ENCODE measurements at places on chromosomes 4 and X.
A peak's percentile ranks its signal among the peaks of the same experiment; 100 is the strongest.

DNA sequence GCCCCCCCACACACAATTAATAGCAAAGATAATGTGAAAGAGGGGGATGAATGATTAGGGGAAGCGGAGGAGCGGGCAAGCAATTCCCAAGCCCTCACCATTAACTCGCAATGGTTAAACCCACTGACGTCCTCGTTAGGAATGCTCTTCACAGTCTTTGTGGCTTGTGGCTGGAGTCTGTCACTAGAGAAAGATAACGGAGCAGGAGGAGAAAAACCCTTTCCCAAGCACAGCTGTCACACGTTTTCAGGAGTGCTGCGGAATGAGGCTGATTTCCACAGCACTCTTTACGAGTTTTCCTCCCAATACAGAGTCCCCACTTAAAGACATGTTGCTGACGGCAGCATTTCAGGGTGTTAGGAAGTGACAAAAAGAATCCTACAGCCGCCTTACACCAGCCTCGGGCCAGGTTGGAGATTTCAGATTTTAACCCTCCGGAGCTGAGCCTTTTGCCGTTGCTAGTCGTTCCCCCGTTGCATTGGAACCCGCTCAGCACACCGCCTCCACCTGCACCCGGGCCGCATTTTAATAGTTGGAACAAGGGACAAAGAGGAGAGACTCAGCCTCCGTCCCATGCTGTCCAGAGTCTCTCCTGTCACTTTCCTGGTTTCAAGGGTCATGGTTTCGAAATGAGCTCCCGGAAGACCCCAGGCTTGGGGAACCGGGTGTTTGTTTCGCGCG, 92.2 kb downstream of the GEMIN8 start:
- no peak for DNase-seq

GRCh38 chrX:32867781-32868523, 343.4 kb downstream of the DMD start:
- no peak for DNase-seq

- peak; percentile 35 for DNase-seq
Observed at GRCh38 chrX:121308276-121308805, 260.9 kb downstream of the GLUD2 start.

GRCh38 chr4:110198435-110199416, at the start of gene ELOVL6:
Gene ELOVL6 (minus strand): TSS chr4:110198615. CDS start chr4:110198335, 280 bp downstream.
- peak; percentile 91 for DNase-seq

DNA sequence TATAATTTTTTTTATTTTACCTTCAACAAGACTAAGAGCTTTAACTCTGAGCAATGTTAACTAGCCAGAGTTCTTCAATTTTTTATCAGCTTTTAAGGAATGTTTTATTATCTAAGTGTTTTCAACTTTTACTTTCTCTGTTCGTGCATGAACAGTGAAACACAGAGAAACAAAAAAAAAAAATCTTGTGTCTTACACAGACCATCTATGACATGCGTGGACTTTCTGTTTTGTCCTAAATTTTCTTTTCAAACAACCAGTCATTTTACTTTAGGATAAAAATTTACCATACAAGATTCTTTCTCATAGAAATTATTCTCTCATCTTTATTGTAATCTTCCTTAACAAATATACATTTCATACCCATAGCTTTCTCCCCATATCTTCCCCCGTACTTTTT, 731.9 kb upstream of the PCDH10 start:
- DNase-seq: no peak

GRCh38 chrX:21838937-21839333, 482 bp upstream of the MBTPS2 start:
- no peak for DNase-seq

DNA sequence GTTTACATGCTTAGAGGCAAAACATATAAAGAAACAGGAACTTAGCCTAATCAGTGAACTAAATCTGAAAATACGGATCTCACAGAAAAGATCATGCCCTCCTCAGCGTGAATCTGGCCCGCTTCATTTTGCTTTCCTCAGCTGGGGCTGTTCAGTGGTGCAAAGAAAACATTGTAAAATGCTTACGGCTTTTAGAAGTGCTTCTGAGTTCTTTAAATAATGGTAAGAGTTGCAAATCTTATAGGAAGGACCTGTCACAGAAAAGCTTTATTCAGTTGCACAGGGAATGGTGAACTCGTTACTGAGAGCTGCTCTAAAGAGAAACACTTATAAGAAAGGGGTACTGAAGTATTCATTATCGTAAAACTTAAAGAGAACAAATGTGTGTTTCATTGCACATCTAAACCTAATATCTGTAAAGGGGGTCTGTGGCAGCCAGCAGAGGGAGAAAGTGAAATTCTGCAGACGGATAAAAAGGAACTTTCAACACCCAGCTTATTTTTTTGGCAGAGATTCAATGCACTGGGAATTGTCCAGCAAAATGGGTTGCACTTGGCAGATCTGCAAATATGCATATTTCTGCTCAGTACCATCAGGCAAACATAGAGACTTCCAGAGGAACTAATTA, 139.2 kb upstream of the ANK2 start:
- no peak for DNase-seq

DNA sequence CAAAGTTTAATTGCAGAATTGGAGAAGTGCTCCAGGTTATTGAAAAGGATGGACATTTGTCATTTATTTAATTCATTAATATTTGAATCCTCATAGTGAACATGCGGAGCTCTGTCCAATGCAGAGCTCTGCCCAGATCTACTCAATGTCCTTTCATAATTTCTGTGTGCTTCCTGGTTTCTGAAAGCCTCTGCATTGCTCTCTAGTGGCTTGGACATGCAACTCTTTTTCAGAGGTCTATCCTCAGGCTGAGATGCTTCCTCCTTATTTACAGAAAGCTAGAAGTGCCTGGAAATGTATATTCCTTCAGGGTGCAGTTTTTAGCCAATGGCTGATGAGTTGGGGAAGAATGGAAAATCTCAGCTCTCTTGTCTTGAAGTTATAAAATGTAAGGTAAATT, 786.1 kb upstream of the AADAT start:
- no peak for DNase-seq

DNA sequence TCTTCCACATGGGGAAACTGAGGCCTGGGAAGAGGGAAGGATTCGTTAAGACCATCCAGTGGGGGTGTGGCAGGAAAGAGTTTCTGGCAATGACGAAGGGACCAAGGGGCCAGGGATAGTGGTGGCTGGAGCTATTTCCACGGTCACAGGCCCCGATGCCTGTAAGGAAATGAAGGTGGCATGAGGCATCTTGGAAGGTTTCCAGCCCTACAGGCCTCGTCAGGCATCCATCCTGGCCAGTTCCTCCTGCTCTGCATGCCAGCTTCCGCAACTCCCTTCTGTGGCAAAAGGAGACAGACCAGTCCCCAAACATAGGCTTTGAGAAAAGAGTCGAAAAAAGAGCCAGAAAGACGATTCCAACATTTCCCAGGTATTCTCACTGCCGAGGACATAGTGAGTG, 9.2 kb upstream of the C4orf50 start:
- no peak for DNase-seq

GRCh38 chr4:83606460-83606859, 70.6 kb downstream of the GPAT3 start:
- no peak for DNase-seq

GRCh38 chr4:15719506-15719905, 16.6 kb downstream of the BST1 start:
- no peak for DNase-seq

DNA sequence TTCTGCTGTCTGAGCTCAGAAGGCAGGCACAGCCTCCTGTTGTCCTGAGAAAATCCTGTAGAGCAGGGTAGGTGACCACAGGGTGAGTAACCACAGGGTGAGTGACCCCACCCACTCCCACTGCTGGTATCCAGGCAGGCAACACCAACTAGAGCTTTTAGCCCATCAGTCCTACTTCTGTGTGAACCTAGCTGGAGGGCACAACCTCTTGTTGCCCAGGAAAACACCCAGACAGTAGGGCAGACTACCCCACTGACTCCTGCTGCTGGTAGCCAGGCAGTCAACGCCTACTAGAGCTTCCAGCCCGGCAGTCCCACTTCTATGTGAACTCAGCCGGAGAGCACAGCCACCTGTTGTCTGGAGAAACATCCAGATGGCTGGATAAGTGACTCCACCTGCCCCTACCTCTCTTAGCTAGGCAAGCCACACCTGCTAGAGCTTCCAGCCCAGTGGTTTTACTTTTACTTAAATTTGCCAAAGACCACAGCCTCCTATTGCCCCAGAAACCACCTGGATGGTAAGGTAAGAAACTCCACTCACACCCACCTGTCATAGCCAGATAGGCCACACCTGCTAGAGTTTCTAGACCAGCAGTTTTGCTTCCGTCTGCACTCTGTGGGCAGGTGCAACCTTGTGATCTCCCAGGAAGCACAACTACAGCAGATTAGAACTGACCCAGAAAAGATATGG, 371.6 kb downstream of the INPP4B start:
- DNase-seq: no peak

GRCh38 chr4:153418121-153418520, 48.0 kb upstream of the TMEM131L start:
- DNase-seq: no peak

DNA sequence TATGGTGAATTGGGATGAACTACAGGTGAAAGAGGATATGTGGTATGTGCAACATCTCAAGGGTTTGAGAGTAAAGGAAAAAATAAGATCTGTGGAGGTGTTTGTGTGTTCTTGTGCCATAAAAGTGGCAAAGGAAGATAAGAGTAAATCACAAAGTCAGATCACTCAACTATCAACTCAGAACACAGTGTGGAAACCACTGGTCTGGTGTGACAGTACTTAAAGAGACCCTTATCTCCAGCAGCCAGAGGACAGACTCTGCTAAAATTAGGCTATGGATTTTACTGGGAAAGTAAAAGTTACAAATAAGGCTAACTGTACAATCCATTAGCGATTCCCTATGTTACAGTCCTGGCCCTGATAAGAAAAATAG, 54.0 kb upstream of the PRDM8 start:
- DNase-seq: no peak

- no peak for DNase-seq
Observed at GRCh38 chrX:71251466-71251973, 2.4 kb downstream of the ZMYM3 start.

DNA sequence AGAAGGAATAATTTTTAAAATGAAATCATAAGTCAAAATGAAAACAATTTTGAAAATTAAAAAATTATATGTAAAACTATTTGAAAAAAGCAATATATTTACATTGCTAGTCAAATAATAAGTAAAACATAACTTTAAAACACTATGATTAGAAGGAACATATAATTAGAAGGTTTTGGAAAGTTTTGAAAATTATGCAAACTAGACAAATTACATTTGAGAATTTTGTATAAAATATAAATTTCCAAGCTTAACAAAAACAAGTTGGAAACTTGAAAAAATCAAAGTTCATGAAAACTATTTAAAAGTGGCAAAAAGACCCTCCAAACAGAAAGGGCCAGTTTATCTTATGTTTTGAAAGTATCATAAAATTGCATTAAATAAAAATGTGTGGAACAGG, 67.6 kb upstream of the TLL1 start:
- no peak for DNase-seq

DNA sequence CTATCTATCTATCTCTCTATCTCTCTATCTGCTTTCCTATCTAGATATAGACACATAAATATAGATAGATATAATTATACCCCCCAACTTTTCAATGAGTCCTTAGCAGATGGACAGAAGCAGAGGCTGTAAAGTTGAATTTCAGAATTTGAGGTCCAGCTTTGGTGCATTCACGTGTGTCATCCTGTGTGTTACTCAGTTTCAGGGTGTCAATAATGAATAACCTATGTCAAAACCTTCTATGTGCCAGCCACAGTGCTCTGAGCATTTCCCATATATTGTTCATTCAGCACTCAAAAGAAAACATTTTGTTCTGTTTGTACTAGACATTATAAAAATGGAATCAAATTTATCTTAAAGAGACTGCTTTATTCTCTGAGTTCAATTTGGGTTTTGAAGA, 310.0 kb downstream of the ARHGAP24 start:
- no peak for DNase-seq

- no peak for DNase-seq
Observed at GRCh38 chr4:156173937-156174336, 220.3 kb upstream of the CTSO start.

GRCh38 chr4:24382381-24382780, 202.0 kb downstream of the DHX15 start:
- DNase-seq: no peak

GRCh38 chr4:114180481-114180880, 201.0 kb upstream of the ARSJ start:
- peak; percentile 79 for DNase-seq

DNA sequence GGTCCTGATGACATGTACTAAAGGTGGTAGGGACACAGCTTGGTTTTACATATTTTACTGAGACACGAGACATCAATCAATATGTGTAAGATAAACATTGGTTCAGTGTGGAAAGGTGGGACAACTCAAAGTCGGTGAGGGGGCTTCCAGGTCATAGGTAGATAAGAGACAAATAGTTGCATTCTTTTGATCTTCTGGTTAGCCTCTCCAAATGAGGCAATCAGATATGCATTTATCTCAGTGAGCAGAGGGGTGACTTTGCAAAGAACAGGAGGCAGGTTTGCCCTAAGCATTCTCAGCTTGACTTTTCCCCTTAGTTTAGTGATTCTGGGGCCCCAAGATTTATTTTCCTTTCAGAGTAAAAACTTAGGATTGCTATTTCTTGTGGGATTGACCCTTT, 706.9 kb downstream of the GLUD2 start:
- no peak for DNase-seq

- no peak for DNase-seq
Observed at GRCh38 chrX:25383196-25383595, 367.4 kb upstream of the ARX start.

- DNase-seq: no peak
Observed at GRCh38 chr4:41409594-41409895, 128.4 kb upstream of the LIMCH1 start.

DNA sequence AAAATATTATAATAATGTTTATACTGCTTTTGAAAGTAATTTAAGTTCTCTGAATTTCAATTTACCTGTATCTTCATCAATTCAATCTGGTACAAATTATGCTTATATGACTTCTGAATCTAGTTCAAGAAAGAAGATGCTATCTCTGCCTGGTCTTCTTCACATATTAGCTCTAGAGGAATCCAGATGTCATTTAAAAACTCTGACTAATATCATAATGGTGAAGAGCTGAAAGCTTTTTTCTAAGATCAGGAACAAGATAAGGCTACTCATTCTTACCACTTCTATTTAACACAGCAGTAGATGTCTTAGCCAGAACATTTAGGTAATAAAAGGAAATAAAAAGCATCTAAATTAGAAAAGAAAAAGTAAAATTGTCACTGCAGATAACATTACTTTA, 636.1 kb downstream of the ARAP2 start:
- DNase-seq: no peak

DNA sequence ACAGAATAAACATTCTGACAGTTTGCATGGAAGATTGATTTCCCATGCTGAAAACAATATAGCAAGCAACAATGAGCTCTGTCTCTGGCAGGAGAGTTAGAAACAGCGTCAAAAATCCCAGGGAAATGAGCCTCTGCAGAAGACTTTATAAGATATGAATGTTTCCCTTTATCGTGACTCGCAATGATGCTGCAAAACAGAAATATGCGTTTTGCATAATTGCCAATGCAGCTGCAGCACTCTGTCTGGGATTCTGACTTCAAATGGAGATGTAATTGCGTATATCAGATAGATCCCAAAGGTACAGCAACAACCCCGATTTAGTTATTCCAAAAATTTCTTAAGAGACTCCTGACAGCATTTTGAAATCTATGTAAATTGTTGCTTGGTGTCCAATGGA, 702.4 kb upstream of the EPHA5 start:
- DNase-seq: no peak

- no peak for DNase-seq
Observed at GRCh38 chr4:20074450-20074849, 177.3 kb upstream of the SLIT2 start.

Measured in H9 (cell line).